Activated CD4-positive, alpha-beta memory T cell treated with anti-CD3 and anti-CD28 coated beads, Interleukin-2, amount 10 ng/mL, durations not matched to agents 7 days and 5 days (primary cell): ENCODE measurements at places on chromosomes 3 and 15. TPM values are rescaled to one million over a fixed set of nuclear protein-coding genes. Genes with fewer than 3 reads are reported as not detected.
A peak's percentile ranks its signal among the peaks of the same experiment; 100 is the strongest.

DNA sequence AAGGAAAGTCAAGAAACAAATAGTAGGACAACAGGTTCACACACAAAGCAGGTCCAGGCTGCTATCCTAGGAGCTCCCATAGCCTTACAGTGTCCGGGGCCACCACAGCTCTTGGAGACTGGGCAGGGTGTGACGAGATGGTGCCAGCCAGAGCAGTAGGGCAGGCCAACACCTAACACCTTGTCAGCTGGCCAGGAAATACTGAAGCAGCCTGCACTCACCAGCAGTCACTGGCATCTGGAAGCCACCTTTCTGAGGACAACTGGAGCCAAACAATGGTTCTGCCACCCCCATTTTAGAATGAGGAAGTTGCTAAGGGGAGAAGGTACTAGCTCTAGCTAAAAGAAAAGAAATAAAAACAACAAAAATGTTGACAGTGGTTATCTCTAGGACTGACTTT lies 47.2 kb downstream of the CCDC12 start:
- H3K27me3 ChIP-seq = no peaks in the 10 kb centered on the region
- no peak overlapping the region for H3K4me3 ChIP-seq

DNA sequence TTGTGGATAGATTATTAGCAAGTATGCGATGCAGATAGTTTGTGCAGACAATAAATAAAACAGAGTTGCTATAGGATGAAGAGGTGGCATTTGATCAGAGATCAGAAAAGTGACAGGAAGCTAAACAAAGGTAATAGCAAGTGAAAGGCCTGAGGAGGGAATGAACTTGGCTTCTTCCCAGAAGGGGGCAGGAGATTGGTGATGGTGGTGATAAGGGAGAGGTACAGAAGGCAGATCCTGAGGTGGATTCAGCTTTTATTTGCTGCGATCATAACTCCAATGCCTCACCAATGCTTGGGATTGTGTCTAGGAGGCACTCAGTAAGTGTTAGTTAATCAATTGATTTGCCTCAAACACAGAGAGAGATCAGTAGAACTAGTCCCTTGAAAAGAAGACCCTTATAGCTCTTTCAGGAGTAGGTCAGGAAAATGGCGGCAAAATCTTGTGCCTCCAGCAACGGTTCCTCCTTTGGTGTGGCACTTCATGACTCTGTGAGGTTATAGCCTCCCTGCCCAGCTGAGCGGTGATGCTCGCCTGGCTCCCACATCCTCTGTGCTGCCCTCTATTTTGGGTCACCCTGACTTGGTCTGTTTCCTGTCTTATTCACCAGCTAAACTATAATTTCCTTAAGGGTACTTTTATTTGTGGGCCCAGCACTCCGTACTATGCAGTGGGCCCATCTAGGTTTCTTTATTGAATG lies 37.5 kb downstream of the TGFBR2 start:
- H3K27me3 ChIP-seq = no peaks in the 10 kb centered on the region
- H3K27ac ChIP-seq = peak overlapping the region; percentile 99
- peak overlapping the region; percentile 57 for H3K4me3 ChIP-seq
- DNase-seq = peak; percentile 81
- H3K36me3 ChIP-seq = peaks cover 58% of the 10 kb centered on the region
- H3K4me1 ChIP-seq = peaks cover 96% of the 10 kb centered on the region

- H3K36me3 ChIP-seq = no peaks in the 10 kb centered on the region
- no peak for DNase-seq
- no peaks in the 10 kb centered on the region for H3K27me3 ChIP-seq
- no peak overlapping the region for H3K4me3 ChIP-seq
- no peak overlapping the region for H3K27ac ChIP-seq
Measured at GRCh38 chr15:25544076-25544475, 105.3 kb upstream of the UBE3A start.

GRCh38 chr3:97705764-97706163 lies 58.8 kb upstream of the ARL6 start:
- no peak overlapping the region for H3K27ac ChIP-seq
- no peaks in the 10 kb centered on the region for H3K36me3 ChIP-seq
- no peaks in the 10 kb centered on the region for H3K4me1 ChIP-seq
- H3K27me3 ChIP-seq = peaks cover 13% of the 10 kb centered on the region
- no peak for DNase-seq

DNA sequence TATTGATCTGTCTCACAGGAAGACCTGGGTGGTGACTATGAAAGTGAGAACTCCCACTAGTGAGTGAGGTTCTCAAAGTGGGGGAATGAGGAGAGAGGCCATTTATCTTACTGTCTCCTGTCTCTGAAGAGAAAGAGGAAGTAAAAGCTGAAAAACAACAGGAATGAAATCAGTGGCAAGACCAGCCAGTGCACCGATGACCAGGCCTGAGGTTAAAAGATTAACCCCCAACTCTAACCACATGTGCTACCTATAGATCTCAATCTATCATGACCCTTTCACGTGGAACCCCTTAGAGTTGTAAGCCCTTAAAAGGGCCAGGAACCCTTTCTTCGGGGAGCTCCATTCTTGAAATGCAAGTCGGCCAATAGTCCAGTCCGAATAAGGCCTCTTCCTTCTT lies 239.3 kb upstream of the CNTN6 start:
- H3K4me3 ChIP-seq = no peak overlapping the region
- no peak overlapping the region for H3K27ac ChIP-seq
- no peaks in the 10 kb centered on the region for H3K36me3 ChIP-seq

- no peak overlapping the region for H3K27ac ChIP-seq
- no peak overlapping the region for H3K4me3 ChIP-seq
- peaks cover 24% of the 10 kb centered on the region for H3K36me3 ChIP-seq
- no peaks in the 10 kb centered on the region for H3K27me3 ChIP-seq
- DNase-seq = no peak
Measured at GRCh38 chr15:40770147-40770721, 454 bp downstream of the C15orf62 start.

GRCh38 chr15:94682171-94682570 lies 450.8 kb downstream of the MCTP2 start:
- no peaks in the 10 kb centered on the region for H3K4me1 ChIP-seq
- H3K27me3 ChIP-seq = no peaks in the 10 kb centered on the region
- H3K36me3 ChIP-seq = no peaks in the 10 kb centered on the region
- no peak overlapping the region for H3K27ac ChIP-seq
- no peak for DNase-seq
- no peak overlapping the region for H3K4me3 ChIP-seq

KNL1 gene
- total RNA-seq = 54.2 TPM

DNA sequence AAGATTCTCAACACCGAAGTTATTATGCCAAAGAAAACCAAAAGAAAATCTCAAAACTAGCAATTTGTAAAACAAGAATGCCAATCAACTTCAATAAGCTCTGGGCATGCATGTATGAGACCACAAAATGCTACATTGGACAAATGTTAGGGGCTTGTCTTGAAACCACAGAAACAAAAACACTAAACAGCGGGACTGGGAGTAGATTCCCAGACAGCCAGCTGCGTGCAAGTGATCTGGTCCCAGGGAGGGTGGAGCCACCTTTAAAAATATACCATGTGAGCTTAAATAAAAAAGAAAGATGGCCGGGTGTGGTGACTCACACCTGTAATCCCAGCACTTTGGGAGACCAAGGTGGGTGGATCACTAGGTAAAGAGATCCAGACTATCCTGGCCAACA lies 163.6 kb upstream of the PRICKLE2 start:
- peaks cover 8% of the 10 kb centered on the region for H3K27me3 ChIP-seq
- no peak overlapping the region for H3K27ac ChIP-seq
- no peak overlapping the region for H3K4me3 ChIP-seq
- no peak for DNase-seq

DNA sequence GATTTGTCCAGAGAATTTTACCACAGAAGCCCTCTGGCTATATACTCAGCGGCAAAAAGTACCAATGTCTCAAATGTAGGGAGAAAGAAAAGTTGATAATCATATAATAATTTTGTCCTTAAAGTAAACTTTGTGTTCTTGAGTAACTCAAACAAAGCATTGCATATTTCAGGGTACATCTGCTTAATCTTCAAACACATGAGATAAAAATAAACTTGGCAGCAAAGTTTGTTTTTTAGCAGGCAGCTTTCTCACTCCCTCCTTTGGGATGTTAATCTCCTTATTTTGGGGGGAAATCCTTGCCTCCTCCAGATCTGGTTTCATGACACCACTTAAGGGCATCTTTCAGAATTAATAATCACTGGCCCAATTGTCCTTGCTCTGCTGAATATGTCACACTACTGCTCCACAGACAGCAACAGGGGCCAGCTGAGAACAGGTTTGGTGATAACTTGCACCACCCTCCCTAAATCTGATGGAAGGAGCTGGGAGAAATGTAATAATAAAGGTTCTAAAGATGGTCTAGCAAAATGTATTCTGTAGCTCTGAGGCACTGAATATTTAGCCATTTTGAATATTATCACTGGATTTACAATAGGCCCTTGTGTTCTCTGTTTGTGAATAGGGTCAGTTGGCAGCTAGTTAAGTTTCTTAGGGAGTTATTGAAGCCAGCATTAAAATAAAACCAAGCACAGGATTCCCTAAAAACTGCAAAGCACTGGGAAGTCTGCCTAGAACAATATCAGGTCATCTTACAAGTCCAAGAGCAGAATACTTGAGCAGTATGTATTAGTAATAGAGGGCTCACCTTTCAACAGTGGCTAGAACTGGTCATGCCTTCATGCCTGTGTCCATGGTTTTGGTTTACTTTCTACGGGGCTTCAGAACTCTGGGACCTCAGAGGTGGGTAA lies 79.2 kb downstream of the EFL1 start:
- H3K4me1 ChIP-seq = no peaks in the 10 kb centered on the region
- no peak overlapping the region for H3K27ac ChIP-seq
- H3K27me3 ChIP-seq = no peaks in the 10 kb centered on the region
- H3K36me3 ChIP-seq = no peaks in the 10 kb centered on the region
- no peak for DNase-seq

- H3K4me3 ChIP-seq = no peak overlapping the region
- H3K27me3 ChIP-seq = no peaks in the 10 kb centered on the region
- H3K4me1 ChIP-seq = no peaks in the 10 kb centered on the region
- no peak for DNase-seq
- no peak overlapping the region for H3K27ac ChIP-seq
Measured at GRCh38 chr3:165759041-165759440, 78.2 kb downstream of the BCHE start.

DNA sequence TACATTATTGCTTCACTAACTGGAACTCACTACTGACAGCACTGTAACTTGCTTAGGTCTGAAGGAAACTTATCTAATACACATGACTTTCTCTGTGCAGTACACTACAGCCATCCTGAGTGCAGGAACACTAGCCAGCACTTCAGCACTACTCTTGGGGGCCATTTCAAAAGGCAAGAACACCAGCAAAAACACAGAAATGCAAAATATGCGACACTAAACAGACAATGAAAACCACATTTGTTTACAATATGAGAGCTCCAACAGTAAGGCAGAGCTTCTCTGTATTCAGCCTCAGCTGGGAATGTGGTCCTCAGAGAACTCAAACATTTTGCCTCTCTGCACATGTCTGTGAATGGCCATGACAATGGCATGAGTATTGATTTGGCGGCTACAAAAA lies 109.6 kb downstream of the ARRDC4 start:
- no peak for DNase-seq
- no peaks in the 10 kb centered on the region for H3K36me3 ChIP-seq

SNRPA1 gene
- 113 TPM for total RNA-seq

- H3K4me1 ChIP-seq = peaks cover 43% of the 10 kb centered on the region
- peaks cover 6% of the 10 kb centered on the region for H3K36me3 ChIP-seq
- H3K27me3 ChIP-seq = peaks cover 4% of the 10 kb centered on the region
Measured at GRCh38 chr3:13894096-13894806, 14.4 kb upstream of the WNT7A start.

- H3K27ac ChIP-seq = no peak overlapping the region
- H3K4me1 ChIP-seq = peaks cover 13% of the 10 kb centered on the region
- peaks cover 13% of the 10 kb centered on the region for H3K27me3 ChIP-seq
- no peaks in the 10 kb centered on the region for H3K36me3 ChIP-seq
- no peak for DNase-seq
Measured at GRCh38 chr3:193830791-193831191, 237.8 kb downstream of the OPA1 start.

DNA sequence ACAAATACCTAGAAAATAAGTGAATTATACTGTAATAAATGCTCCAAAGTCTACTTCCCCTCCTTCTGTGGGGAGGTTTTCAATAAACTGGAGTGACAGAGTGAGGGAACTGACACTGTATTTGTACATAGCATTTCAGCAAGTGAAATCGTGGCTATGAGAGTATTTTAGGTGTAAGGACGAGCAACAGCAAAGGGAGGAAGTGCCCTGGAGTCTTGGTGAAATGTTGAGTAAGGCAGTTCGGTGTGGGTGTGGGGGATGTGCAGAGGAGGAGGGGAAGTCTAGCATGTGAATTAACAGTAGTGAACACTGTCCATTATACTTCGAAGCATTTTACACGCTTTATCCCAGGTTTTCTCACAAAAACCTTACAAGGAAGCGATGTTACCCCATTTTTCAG lies 18.1 kb upstream of the P2RY13 start:
- H3K27me3 ChIP-seq = peaks cover 26% of the 10 kb centered on the region
- H3K36me3 ChIP-seq = no peaks in the 10 kb centered on the region
- H3K27ac ChIP-seq = no peak overlapping the region
- H3K4me3 ChIP-seq = no peak overlapping the region
- peaks cover 23% of the 10 kb centered on the region for H3K4me1 ChIP-seq
- no peak for DNase-seq

CHST13 gene
- total RNA-seq = not detected

SCN11A gene
- not detected for total RNA-seq

C2CD4B gene
- total RNA-seq = 0.23 TPM

- H3K36me3 ChIP-seq = peaks cover 17% of the 10 kb centered on the region
- no peaks in the 10 kb centered on the region for H3K4me1 ChIP-seq
- no peak overlapping the region for H3K4me3 ChIP-seq
- no peak overlapping the region for H3K27ac ChIP-seq
Measured at GRCh38 chr3:43361077-43361476, 74.7 kb downstream of the SNRK start.

- peaks cover 11% of the 10 kb centered on the region for H3K36me3 ChIP-seq
- no peak overlapping the region for H3K27ac ChIP-seq
- DNase-seq = no peak
- H3K27me3 ChIP-seq = no peaks in the 10 kb centered on the region
Measured at GRCh38 chr15:90074916-90075315, 27.4 kb downstream of the IDH2 start.
